Hippocampal formation (tissue), 2 donors: ENCODE measurements at places on chromosomes 6 and 20.

DNA sequence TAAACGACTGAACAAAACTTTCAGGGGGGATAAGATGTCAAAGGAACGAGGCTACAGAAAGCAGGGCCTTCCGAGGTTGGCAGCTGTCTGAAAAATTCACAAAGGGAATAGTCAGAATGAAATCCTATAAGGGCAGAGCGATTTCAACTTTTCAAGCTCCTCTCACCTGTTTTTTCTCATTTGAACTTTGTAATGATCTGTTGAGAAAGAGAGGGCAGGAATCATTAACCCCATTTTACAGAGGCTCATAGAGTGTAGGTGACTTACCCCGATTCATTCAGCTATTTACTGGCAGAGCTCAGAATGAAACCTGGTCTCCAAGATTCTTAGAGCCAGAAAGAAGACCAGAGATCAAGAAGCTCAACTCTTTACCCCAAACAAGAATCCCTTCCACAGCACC, 266.1 kb upstream of the ARID1B start:
- no peak for DNase-seq

DNA sequence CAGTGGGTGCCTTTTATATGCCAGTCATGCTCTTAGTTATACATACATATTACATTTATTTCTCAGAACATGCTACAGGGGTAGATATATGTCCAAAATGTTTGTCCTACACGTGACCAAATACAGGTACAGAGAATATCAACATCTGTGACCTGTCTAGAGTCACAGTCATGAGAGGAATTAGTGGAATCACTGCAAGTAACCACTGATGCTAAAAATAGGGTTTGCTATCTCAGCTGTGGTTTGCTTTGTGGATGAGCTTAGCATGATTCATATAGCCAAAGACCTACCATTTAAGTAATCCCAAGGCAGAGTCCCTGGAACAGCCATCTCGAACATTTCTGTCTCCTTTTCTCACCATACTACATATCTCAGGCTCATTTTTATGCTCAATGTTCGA, 32.3 kb downstream of the GSTA3 start:
- DNase-seq: no peak

- peak; percentile 16 for DNase-seq
Observed at GRCh38 chr20:49747707-49748524, 34.2 kb upstream of the B4GALT5 start.

GRCh38 chr20:45419188-45420091, 3.5 kb downstream of the PIGT start:
- peak; percentile 53 for DNase-seq

GRCh38 chr6:68691120-68691519, 56.0 kb downstream of the ADGRB3 start:
- no peak for DNase-seq

- DNase-seq: no peak
Observed at GRCh38 chr6:82843291-82843885, 222.3 kb downstream of the UBE3D start.

DNA sequence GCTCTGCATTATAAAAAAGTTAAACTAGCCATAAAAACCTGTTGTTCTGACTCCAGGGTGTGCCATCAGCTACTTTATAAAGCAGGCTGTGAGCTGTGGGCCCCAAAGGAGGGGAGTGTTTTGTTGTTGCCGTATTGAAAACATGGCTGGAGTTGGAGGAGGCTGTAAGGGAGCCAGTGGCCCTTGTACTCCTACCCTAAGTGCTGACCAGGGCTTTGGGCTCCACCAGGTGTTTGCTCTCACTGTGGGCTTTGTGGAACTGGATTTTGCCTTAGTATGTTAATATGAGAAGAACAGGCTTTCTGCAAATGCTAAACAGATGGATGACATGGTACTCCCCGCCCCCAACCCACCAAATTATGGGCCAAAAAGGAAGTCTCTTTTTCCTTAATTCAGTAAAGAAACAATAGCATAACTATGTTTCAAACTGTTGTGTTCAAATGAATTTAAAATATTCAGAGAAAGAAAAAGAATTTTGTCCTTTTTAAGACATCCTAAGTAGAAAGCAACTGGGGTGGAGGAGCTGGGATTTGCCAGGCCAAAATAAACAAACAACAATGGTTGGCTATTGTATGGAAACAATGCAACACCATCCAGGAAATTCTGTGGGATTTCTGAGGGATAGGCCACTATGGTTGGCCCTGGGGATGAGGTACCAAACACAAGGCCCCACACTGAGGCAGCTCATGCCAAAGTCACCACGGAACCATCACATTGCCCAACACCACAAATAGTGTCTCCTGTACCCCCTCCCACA, 63.3 kb downstream of the PLCG1 start:
- DNase-seq: no peak

GRCh38 chr20:38764567-38765318, 16.5 kb downstream of the ACTR5 start:
- peak; percentile 46 for DNase-seq

DNA sequence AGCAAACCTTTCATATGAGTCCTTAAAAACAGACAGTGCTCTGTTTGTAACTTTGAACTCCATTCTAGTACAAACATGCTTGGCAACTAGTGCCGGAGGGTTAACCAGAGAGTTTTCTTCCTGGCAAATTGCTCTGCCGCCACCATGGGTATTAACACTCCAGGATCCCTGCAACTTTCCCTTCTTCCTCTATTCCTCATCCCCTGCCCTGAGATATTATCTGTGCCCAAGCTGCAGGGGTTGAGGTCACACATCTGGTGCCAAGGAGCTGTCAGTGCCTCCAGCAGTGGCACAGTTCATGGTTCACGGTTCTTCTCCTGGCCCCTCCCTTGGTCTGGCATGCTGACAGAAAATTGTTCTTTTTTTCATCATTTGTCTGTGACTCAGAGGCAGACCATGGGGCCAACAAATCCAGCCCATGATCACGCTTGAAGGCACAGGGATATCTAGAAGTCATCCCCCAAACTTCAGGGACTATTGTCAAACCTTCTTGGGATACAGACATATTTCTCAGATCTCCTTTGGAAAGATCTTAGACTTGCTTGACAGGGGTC, 77.5 kb downstream of the ATXN1 start:
- DNase-seq: no peak

DNA sequence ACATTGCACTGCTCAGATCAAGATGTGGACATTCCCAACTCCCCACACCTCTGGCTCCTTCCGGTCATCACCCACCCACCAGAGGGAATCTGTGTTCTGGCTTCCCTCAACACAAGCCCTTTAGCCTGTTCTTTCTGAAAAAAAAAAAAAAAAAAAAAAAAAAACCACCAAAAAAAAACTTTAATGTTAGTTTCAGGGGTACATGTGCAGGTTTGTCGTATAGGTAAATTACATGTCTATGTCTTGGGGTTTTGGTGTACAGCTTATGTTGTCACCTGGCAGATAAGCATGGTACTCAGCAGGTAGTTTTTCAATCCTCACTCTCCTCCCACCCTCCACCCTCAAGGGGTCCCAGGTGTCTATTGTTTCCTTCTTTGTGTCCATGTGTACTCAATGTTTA, 135.8 kb upstream of the FOXA2 start:
- DNase-seq: no peak

GRCh38 chr6:72321788-72322187, 300.1 kb upstream of the KCNQ5 start:
- no peak for DNase-seq

DNA sequence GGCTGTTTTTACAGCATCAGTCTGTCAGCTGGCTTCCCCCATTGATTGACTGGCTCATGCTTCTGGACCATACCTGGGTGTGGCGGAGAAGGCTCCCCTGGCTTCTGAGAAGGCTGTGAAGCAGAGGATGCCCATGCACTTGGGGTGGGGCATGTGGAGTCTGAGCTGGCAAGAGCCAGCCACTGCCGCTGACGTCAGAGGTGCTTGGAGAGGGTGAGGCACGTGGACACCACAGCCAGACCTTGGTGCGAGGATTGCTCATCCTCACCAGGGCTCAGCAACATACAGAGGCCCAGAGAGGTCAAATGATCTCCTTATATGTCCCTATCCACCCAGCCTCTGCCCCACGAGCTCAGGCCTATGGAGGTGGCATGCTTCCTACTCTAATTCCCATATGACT, 211.2 kb upstream of the PMEPA1 start:
- DNase-seq: no peak
